B cell (primary cell): ENCODE measurements at places on chromosomes 5 and 9. TPM values are rescaled to one million over a fixed set of nuclear protein-coding genes. Genes with fewer than 3 reads are reported as not detected.

- no peaks in the 10 kb centered on the region for H3K27me3 ChIP-seq
- no peak for DNase-seq
- no peaks in the 10 kb centered on the region for H3K4me1 ChIP-seq
- no peak overlapping the region for H3K27ac ChIP-seq
These were observed 24.0 kb downstream of the OR1J1 start for GRCh38 chr9:122453677-122454135.

DNA sequence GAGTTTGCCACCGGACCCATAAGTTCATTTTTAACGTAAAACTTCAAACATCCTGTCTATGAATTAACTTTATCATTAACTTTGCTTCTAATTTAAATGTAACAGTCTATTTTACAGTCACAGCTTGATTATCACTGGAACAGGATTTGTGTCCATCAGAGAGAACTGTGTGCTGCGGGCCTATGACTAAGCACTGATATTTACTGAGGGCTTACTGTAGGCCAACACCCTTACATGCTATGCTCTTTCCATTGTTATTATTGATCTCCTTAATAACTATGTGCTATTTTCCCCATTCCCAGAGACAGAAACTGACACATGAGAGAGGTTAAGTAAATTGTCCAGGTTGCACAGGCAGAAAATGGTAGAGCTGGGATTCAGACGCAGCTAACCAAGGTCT, 24.0 kb upstream of the GPR151 start:
- no peaks in the 10 kb centered on the region for H3K4me1 ChIP-seq
- H3K36me3 ChIP-seq = no peaks in the 10 kb centered on the region
- no peak overlapping the region for H3K27ac ChIP-seq
- no peak for DNase-seq

DNA sequence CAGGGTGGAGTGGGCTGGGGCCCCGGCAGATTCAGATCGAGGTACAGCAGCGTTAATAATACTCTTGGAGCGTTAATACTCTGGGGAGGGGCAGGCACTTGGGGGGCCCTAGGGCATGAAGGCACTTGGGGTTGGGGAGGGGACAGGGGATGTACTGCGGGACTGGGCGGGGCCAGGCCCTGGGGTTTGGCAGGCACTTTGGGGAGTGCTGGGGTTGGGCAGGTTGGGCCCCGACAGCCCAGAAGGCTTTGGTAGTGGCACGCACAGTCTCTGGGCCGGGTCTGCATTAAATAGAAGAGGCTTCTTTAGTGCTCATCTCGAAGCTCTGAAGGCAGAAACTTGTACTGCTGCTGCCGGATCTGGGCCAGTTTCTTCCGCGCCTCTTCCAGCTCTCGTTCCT, 7.8 kb upstream of the TPM2 start:
- peaks cover 7% of the 10 kb centered on the region for H3K4me1 ChIP-seq
- H3K27ac ChIP-seq = no peak overlapping the region
- peaks cover 65% of the 10 kb centered on the region for H3K36me3 ChIP-seq
- H3K4me3 ChIP-seq = no peak overlapping the region
- DNase-seq = no peak

- no peak for DNase-seq
- H3K4me1 ChIP-seq = no peaks in the 10 kb centered on the region
- H3K36me3 ChIP-seq = no peaks in the 10 kb centered on the region
- H3K27ac ChIP-seq = no peak overlapping the region
These were observed 85.1 kb upstream of the TLX3 start for GRCh38 chr5:171223927-171224326.

DNA sequence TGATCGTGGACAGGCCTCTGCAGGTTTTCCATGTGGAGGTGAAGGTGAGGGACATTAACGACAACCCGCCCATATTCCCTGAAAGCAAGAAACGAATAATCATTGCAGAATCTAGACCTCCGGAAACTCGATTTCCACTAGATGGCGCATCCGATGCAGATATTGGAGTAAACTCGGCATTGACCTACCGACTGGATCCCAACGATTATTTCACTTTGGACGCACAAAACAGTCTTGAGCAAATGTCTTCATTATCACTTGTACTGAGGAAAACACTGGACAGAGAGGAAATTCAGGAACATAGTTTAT, 621 bp downstream of the PCDHA13 start:
- H3K27me3 ChIP-seq = no peaks in the 10 kb centered on the region
- DNase-seq = no peak
- no peak overlapping the region for H3K27ac ChIP-seq
- H3K4me3 ChIP-seq = no peak overlapping the region

Gene PDE6A
- total RNA-seq = not detected in 2 replicates

Gene STRBP
- 189 and 197 TPM in 2 replicates for total RNA-seq

GRCh38 chr9:116323012-116323411, 169.4 kb downstream of the PAPPA start:
- no peak for DNase-seq
- no peak overlapping the region for H3K27ac ChIP-seq
- H3K4me3 ChIP-seq = no peak overlapping the region
- H3K4me1 ChIP-seq = no peaks in the 10 kb centered on the region

- peaks cover 18% of the 10 kb centered on the region for H3K27me3 ChIP-seq
- no peak overlapping the region for H3K27ac ChIP-seq
- no peaks in the 10 kb centered on the region for H3K36me3 ChIP-seq
- H3K4me3 ChIP-seq = no peak overlapping the region
These were observed 5.1 kb upstream of the GMCL2 start for GRCh38 chr5:178192244-178192643.

DNA sequence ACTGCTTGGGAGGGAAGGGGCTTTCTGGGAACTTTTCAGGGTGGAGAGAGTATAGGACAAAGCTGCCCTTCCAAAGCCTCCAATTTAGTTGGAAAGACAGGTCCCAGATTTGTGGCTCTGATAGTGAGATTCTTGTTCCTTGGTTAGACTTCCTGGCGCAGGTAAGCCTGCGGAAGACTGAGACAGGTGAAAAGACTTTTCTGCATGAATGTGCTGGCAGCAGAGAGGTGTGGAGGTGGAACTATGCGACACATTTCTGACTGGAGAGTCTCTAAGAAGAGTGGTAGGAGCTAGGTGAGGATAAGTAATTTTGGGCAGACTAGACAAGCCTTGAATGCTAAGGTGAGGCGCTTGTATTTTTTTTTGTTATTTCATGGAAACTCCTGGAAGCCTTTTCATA, 29.9 kb downstream of the NANS start:
- no peak overlapping the region for H3K4me3 ChIP-seq
- peak overlapping the region; percentile 29 for H3K27ac ChIP-seq
- H3K4me1 ChIP-seq = peaks cover 8% of the 10 kb centered on the region
- no peak for DNase-seq
- no peaks in the 10 kb centered on the region for H3K27me3 ChIP-seq
- peaks cover 16% of the 10 kb centered on the region for H3K36me3 ChIP-seq

Gene NOL6
- 31.8 and 31.9 TPM in 2 replicates for total RNA-seq

GRCh38 chr5:96381526-96381925, 51.5 kb downstream of the PCSK1 start:
- H3K27ac ChIP-seq = no peak overlapping the region
- no peaks in the 10 kb centered on the region for H3K4me1 ChIP-seq
- no peak for DNase-seq
- no peaks in the 10 kb centered on the region for H3K36me3 ChIP-seq
- H3K4me3 ChIP-seq = no peak overlapping the region

Gene FRRS1L
- total RNA-seq = not detected in 2 replicates

DNA sequence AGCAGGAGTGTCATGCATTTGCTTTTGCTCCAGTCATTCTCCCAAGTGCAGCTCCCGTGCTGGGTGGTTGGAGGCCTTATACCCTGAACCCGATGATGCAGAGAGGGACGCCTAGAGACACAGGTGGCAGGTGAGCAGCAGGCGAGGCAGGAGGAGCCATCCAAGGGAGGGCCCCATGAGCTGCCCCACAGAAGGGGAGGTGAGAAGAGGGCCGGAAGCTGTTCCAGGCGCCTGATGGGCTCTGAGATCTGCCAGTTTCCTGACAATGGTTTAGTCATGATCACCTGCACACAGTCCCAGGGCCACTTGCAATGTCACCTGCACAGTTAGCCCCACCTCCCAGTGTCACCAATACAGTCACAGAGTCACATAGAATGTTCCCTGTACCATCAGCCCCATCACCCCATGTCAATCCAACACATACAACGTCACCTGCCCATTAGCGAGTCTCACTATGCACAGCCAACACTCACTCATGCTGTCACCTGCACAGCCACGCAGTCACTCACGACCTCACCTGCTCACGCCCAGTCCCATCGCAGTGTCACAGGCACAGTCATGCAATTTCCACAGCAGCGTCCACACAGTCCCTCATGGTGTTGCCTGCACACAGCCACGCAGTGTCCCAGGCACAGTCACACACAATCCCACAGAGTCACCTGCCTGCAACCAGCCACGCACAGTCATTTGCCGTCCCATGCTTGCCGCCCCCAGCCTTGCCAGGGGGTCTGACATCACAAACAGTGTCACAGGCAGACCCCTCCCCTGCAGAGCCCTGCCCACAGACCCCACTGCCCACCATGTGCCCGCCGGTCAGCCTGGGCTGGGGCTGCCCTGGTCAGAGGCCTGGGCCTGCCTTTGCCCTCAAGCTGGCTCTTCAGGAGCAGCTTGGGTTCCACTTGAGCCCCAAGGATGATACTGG, 113.4 kb downstream of the LHX2 start:
- no peaks in the 10 kb centered on the region for H3K36me3 ChIP-seq
- no peak overlapping the region for H3K27ac ChIP-seq
- H3K4me1 ChIP-seq = peaks cover 4% of the 10 kb centered on the region
- H3K27me3 ChIP-seq = no peaks in the 10 kb centered on the region
- H3K4me3 ChIP-seq = no peak overlapping the region

- H3K27me3 ChIP-seq = no peaks in the 10 kb centered on the region
- no peak for DNase-seq
- H3K27ac ChIP-seq = no peak overlapping the region
- H3K36me3 ChIP-seq = no peaks in the 10 kb centered on the region
- no peaks in the 10 kb centered on the region for H3K4me1 ChIP-seq
These were observed 259.9 kb upstream of the TARS1 start for GRCh38 chr5:33180900-33181299.

Gene UAP1L1
- total RNA-seq = 47.6 and 55.8 TPM in 2 replicates

Gene BAAT
- total RNA-seq = not detected in 2 replicates

DNA sequence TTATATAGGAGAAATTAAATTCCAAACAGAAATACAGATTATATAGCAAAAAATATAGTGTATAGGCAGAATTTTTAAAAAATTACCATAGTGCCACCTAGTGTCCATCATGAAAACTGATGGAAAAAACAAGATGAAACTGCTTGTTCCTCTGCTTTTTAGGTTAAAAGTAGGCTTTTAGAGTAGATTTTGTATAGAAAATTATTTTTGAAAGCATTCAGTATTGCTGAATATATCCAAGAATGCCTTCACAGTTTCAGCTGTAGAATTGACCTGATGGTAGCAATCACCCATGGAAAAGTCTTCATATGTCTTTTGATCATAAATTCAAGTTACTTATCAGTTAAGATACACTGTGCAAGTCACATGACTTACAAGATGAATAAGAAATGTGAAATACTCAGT, 19.7 kb downstream of the RIOK2 start:
- peaks cover 10% of the 10 kb centered on the region for H3K4me1 ChIP-seq
- DNase-seq = peak; percentile 43
- H3K27me3 ChIP-seq = no peaks in the 10 kb centered on the region
- peaks cover 34% of the 10 kb centered on the region for H3K36me3 ChIP-seq
- no peak overlapping the region for H3K4me3 ChIP-seq

- H3K36me3 ChIP-seq = peaks cover 6% of the 10 kb centered on the region
- peak within 1 kb of the TSS; percentile 79 for H3K27ac ChIP-seq
- H3K4me3 ChIP-seq = peak within 1 kb of the TSS; percentile 86
- peak; percentile 87 for DNase-seq
- H3K27me3 ChIP-seq = no peaks in the 10 kb centered on the region
- H3K4me1 ChIP-seq = peaks cover 32% of the 10 kb centered on the region
These were observed at the start of gene ZBTB34 for GRCh38 chr9:126860077-126860756. Gene ZBTB34 (plus strand): TSS chr9:126860639. CDS start chr9:126879400, 18,761 bp downstream.

DNA sequence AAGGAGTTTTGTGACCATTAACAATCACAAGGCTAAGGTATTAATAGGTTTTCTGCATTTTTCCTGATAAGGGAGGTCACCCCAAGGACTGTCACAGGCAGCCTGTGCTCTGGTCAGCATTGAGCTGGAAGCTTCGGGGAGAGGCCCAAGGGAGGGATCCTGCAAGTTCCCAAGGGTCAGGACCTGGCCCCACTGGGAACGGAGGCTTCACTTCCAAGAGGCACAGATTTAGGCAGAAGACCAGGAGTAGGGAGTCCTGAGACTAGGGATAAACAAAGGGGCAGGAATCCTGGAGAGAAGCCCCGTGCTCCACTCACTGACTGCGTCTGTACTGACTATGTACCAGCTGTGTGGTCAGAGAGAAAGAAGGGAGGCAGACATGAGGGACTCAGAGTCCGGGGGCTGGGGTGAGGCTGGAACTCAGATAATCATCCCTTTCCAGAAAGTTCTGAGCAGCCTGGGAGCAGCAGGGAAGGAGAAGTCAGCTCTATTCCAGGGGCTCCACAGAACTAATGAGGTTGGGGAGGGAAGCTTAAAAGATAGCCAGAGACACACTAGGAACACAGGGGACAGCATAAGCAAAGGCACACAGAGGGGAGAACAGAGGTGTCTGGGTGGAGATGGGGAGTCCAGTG, 37.8 kb downstream of the B4GALT1 start:
- no peaks in the 10 kb centered on the region for H3K27me3 ChIP-seq
- no peak for DNase-seq
- H3K4me1 ChIP-seq = peaks cover 66% of the 10 kb centered on the region
- peak overlapping the region; percentile 93 for H3K27ac ChIP-seq

DNA sequence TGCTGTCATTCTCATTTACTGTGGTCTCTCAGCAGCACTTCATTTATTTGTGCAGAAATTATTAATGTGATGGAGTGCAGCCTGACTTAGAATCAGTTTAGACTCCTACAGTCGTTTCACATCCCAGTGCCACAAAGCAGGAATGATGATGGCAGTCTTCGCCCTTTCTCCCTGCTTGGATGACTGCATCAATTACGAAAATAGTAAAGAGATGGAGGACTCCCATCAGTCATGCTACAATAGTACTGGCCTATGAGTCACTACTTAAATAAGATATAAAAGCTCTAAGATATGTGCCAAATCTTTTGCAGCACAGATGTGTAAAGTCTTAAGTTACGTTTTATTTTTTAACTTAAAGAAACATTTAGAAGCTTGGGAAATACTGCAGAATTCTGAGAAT, 263.9 kb downstream of the CHSY3 start:
- no peak for DNase-seq
- no peak overlapping the region for H3K27ac ChIP-seq
- H3K36me3 ChIP-seq = no peaks in the 10 kb centered on the region
- no peak overlapping the region for H3K4me3 ChIP-seq
- no peaks in the 10 kb centered on the region for H3K4me1 ChIP-seq

- no peak overlapping the region for H3K4me3 ChIP-seq
- H3K36me3 ChIP-seq = no peaks in the 10 kb centered on the region
- H3K27me3 ChIP-seq = no peaks in the 10 kb centered on the region
- no peaks in the 10 kb centered on the region for H3K4me1 ChIP-seq
- no peak overlapping the region for H3K27ac ChIP-seq
These were observed 125.2 kb downstream of the SLIT3 start for GRCh38 chr5:169175733-169176132.

GRCh38 chr9:96453625-96454024, 3.7 kb downstream of the HABP4 start:
- DNase-seq = no peak
- H3K27me3 ChIP-seq = no peaks in the 10 kb centered on the region
- no peak overlapping the region for H3K27ac ChIP-seq
- peaks cover 13% of the 10 kb centered on the region for H3K4me1 ChIP-seq
- H3K36me3 ChIP-seq = no peaks in the 10 kb centered on the region

GRCh38 chr9:69740872-69741505, 18.8 kb downstream of the PTAR1 start:
- no peak for DNase-seq
- peaks cover under 1% of the 10 kb centered on the region for H3K36me3 ChIP-seq
- H3K27ac ChIP-seq = no peak overlapping the region
- peaks cover 6% of the 10 kb centered on the region for H3K4me1 ChIP-seq

- H3K27ac ChIP-seq = no peak overlapping the region
- no peak for DNase-seq
- H3K4me1 ChIP-seq = no peaks in the 10 kb centered on the region
- H3K27me3 ChIP-seq = no peaks in the 10 kb centered on the region
These were observed 53.5 kb upstream of the SLC28A3 start for GRCh38 chr9:84394036-84394435.
